NCI-H2029 treated with DMSO at 0.1 percent for 48 hours (cell line): ENCODE measurements at places on chromosomes 13 and 19.

DNA sequence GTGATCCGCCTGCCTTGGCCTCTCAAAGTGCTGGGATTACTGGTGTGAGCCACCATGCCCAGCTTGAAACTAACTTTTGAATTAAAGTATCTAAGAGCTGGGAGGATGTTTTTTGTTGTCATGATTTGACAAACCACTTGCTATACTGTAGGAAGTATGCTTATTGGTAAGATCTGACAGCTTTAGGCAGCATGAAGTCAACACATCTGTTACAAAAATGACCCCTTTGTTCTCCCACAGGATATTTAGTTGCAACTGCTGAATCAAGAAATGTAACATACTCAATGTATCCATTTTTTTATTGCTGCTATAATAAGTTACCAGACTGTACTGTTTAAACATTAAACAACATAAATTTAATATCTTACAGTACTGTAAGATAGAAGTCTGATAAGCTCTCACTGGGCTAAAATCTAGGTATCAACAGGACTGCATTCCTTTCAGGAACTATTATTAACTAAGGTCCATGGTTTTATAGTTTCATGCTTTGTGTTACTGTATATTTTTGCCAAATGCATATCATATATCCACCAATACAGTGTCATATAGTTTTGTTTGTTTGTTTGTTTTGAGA, 22.8 kb upstream of the LRP3 start:
- no peak for DNase-seq

- DNase-seq: no peak
These were observed 9.0 kb downstream of the ZNF808 start for GRCh38 chr19:52536448-52536800.

DNA sequence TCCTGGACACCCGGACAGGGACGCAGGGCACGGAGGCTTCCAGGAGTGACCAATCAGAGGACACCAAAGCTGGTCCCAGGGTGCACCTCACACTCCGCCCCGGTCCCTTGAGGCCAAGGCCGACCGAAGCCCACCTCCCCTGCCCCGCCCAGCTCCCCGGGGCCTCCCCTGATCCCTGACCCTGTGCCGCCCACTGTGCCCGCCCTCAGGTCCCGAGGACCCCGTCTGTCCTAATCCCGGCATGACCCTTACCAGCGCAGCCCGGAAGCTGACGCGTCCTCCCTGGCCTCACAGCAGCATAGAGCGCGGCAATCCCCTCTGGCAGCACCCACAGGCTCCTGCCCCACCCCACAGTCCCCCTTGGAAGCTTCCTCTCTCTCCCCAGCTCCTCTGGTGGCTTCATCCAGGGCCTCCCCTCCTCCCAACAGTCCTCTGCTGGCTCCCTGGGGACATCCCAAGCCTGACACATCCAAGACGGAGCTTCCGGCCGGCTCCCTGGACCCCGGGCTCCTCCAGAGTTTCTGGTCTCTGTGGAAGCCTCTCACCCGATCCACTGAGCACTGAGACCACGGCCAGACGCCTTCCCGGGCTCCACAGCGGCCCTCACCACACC, 7.4 kb upstream of the CDC34 start:
- no peak for DNase-seq

GRCh38 chr19:558770-559439, 13.5 kb upstream of the BSG start:
- DNase-seq: no peak

- DNase-seq: no peak
These were observed 6.8 kb downstream of the SYNGR4 start for GRCh38 chr19:48370955-48371354.

GRCh38 chr19:539429-540030, 4.3 kb upstream of the GZMM start:
- no peak for DNase-seq

GRCh38 chr19:30783212-30783611, 411.0 kb downstream of the ZNF536 start:
- DNase-seq: no peak

GRCh38 chr13:110360598-110360997, 53.5 kb downstream of the COL4A2 start:
- DNase-seq: no peak

DNA sequence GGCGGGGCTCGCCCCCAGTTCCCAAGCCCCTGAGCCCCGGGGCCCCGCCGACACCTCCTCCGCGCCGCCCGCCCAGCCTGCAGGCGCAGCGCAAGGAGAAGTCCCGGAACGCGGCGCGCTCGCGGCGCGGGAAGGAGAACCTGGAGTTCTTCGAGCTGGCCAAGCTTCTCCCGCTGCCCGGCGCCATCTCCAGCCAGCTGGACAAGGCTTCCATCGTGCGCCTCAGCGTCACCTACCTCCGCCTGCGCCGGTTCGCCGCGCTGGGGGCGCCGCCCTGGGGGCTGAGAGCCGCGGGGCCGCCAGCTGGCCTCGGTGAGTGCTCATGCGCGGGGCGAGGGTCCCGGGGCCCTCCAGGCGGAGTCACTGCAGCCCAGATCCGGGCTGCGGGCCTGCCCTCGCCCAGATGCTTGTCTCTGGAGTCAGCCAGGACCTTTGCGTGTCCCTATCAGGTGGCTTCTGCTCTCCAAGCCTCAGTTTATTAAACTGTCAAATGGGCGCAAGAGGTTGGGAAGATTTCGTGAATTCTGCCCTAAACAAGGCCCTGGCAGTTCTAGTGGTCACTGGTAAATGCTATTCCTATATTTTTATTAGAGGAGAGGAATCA, 2.0 kb downstream of the NPAS1 start:
- DNase-seq: no peak

- no peak for DNase-seq
These were observed 337.6 kb downstream of the SLITRK6 start for GRCh38 chr13:85461621-85462020.

DNA sequence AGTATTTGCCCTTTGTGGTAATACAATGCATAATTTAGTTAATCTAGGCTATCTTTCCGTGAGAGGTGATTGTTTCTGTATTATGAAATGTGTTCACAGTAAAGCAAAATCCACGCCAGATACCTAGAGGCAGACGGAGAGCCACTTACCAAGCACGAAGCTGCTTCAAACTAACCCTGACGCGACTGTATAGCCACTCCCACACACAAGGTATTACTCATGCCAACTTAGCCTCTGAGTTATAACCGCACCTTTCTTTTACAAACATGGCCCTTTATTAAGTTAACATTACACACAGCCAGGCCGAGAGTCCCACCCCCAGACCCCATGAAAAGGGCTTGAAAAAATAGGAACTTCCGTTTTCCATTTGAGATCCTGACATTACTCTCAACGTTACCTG, 185.7 kb downstream of the ABCC4 start:
- no peak for DNase-seq
